ENCODE measurements at places on chromosomes 2 and 18.

DNA sequence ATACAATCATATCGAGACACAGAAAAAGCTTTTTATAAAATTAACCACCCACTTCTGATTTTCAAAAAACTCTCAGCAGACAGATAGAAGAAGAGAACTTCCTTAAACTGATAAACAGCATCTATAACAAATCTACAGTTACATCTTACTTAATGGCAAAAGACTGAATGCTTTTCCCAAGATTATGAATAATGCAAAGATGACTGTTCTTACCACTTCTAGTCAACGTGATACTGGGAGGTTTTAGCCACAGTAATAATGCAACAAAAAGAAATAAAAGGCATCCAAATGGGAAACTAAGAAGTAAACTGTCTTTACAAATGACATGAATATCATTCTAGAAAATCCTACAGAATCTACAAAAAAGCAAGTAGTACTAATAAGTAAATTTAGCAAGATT lies 58.0 kb upstream of the TMEM247 start:
- DNase-seq = no peak

- no peak for DNase-seq
Measured at GRCh38 chr2:175383286-175383685, 201.8 kb upstream of the ATP5MC3 start.

- DNase-seq = no peak
Measured at GRCh38 chr2:105278654-105279053, 37.1 kb downstream of the GPR45 start.

DNA sequence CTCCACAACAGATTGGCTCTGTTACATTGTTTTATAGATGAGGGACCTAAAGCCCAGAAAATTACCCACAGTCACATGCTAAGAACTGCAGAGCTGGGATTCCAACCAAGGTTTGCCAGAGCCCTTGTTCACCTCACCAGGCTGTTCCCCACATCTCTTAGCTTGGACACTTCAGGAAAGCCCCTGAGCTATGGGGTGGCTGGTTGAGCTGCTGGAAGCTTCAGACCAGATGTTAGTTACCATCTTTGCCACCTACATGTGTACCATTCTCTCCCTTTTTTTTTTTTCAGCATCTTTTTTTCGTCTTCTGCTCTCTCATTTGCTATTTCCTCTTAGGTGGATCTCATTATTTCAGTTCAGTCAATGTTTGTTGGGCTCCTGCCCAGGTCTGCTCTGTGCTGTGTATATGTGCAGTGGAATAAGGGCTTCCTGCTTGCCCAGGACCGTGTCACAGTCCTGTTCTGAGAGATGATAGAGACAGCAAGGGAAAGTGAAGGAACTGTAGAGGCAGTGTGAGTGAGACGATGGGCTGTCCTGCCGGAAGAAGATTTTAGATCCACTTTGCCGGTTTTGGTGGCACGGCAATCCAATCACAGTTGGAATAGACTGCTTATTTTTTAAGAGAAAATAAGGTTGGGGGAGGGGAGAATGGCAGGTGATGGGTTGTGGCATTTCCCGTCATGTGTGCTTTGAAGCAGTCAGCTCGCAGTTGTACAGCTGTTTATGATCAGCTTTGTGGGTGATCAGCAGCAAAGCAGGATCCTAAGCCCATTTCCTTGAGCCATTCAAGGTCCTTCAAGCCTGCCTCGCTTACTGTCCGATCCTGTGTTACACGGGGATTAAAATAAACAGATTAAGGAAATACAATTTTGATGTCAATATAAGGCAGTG lies 152.6 kb downstream of the RTN4 start:
- DNase-seq = no peak

DNA sequence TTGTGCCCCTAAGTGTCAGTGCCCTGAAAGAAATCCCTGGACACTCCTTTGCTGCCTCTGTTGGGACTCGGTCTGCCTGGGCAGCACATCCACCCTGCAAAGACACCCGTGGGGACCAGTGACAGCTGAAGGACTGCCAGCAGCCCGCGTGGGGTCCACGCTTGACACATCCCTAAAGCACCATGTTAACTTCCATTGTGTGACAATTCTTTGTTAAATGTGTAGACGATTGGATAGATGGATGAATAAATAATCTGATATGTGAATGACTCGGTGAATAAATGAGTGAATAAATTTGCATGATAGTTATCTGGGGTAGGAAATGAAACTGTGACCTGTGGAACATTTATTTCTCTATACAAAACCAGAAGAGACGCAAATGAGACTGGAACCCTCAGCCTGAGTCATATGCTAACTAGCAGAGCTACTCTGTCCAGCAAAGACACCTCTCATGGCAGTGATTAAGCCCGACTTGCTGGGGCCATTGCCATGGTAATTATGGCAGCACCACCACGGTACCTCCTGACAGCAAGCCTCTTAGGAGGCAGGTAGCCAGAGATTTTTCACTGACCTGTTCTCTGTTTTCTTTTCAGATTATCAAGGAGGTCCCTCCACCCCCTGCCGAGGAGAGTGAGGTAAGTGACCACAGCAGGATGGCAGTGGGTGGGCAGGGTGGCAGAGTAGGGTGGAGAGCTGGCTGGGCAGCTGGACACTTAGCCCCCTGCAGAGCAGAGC lies 156.8 kb downstream of the ANTXR1 start:
- DNase-seq = no peak

DNA sequence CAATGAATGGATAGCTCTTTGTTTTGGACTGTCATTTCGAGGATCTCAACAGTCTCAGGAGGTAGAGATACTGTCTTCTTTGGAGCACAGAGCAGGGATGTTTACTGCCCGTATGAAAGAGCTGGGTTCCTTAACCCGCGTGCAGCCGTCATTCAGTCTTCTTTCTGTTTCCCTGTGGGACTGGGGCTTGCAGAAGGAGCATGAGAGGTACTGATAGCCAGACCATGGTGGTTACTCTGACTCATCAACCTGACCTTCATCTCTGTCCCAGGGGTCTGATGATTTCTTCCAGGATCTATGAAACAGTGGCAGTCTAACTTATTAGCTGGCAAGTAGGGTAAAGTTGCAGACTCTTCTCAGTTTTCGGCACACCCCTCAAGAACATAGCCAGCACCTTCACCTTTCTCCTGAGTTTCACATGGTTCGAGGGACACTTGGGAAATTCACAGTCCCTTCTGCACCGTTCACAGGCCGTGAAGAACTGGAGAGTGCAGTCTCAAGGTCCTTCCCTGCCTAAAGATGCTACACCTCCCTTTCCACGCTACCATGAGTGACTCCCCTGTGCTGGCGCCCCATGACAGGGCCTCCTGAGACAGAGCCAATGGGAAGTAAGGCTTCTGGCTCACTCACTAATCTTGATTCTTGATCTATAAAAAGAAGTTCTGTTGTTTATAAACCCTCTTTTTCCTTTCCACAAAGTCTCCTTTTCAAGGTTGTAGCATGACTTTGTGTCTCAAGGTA lies 226.2 kb downstream of the MC4R start:
- no peak for DNase-seq

DNA sequence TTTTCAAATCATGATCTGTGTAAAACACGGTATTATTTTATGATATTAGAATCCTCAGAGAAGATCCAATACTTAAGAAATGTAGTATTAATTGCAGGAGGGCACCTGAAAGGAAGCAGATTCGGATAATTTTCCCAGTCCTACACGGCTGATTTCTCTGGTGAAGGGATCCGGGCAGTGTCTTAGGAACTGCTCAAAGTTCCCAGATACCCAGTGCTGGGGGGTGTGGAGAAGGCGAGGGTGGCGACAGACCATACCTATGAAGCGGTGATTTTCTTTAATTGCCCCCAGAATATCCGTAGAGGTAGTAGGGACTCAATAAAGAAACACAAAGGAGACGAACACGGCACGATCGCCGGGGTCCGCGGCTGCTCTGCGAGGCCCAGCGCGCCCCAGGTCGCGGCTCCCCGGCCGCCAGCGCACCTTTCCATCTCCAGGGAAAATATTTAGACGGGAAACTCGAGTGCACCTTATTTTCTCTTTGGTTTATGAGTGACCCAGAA lies 1.4 kb upstream of the SOX11 start:
- DNase-seq = no peak

GRCh38 chr2:223604231-223604630 lies 2.1 kb upstream of the SCG2 start:
- no peak for DNase-seq

- DNase-seq = no peak
Measured at GRCh38 chr18:13989199-13989598, 73.9 kb upstream of the MC2R start.

- no peak for DNase-seq
Measured at GRCh38 chr18:8911408-8912340, 190.8 kb upstream of the NDUFV2 start.

DNA sequence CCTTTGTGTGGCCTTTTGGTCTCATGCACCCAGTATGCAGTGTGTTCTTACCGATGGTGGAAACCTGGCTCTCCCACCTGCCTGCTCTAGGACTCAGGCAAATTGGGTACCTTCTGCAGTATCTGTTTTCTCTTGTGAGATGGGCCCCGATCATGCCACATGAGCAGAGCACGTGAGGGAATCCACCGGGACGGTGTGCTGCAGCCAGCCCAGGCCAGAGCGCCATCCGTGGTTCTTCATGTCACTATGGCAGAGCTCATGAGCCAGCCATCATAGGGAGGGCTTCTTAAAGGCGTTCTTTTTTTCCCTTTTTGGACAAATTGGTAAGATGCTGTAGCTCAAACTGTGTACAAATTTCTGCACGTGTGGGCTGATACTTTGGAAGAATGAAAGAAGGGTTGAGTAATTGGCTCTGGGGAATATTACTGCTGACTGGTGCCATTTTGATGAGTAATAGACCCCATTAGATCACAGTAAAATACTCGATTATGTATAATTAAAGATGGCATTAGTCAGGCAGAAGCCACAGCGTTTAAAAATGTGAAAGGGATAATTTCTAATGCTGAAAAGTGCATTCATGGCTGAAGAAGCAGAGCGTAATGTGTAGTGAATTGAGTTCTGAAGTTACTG lies 19.2 kb downstream of the SH3RF3 start:
- no peak for DNase-seq

GRCh38 chr2:100321866-100322820 lies at the start of gene LONRF2:
Gene LONRF2 (minus strand): TSS chr2:100322501. CDS start chr2:100322093, 408 bp downstream.
- DNase-seq = no peak

- no peak for DNase-seq
Measured at GRCh38 chr18:50924372-50924771, 43.5 kb upstream of the ELAC1 start.

- DNase-seq = no peak
Measured at GRCh38 chr2:126241411-126241810, 414.5 kb upstream of the GYPC start.

DNA sequence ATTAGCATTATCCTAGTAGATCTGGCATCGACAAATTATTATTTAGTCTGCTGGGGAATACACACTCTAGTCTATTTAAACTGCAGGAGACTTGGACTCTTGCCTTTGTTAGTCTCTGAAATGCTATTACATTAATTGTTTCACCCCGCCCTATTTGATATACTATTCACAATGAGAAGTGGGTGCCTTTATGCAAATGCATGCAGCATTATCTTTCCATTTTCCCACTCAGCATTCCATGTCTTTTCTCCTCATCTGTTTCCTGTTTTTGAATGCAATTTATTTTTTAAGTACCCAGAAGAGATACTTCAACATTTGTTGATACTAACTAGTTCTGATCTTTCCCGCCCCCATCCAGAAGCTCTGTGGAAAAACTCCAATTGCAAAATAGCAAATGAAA lies 395.3 kb upstream of the NXPH2 start:
- DNase-seq = no peak

DNA sequence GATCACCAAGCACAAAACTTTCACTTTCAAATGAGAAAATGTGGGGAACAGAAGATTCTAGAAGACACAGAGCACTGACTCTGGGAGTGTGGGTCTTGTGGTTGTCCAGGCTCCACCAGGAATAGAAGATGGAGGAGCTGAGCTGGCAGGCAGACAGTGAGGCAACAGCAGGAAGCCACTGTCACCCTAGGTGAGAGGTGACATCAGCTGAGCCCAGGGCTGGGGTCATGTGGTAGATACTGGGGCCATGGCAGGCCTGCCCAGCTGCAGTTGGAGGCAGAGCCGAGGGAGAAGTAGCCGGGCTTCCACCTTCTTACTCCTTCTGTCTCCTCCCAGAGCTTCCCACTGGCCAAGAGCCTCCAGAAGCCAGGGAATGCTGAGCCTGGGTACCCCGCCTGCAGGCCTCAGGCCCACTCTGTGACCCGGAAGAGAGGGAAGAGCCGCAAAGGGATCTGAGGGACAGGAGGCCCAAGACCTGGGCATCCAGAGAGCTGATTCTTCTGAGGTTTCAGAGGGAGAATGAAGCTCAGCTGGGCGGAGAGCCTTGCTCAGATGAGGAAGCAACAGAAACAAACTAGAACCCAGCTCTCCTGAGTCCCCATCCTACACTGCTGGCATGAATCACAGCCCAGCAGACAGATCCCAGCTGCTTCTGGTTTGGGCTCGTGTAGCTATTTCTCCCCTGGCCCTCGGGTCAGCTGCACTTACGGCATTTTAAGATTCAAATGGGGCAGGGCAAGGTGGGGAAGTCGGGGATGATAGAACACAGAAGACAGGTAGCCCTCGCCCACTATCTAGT lies 39.8 kb upstream of the ASAP2 start:
- no peak for DNase-seq

- DNase-seq = no peak
Measured at GRCh38 chr2:144521686-144522085, 1.8 kb upstream of the ZEB2 start.

DNA sequence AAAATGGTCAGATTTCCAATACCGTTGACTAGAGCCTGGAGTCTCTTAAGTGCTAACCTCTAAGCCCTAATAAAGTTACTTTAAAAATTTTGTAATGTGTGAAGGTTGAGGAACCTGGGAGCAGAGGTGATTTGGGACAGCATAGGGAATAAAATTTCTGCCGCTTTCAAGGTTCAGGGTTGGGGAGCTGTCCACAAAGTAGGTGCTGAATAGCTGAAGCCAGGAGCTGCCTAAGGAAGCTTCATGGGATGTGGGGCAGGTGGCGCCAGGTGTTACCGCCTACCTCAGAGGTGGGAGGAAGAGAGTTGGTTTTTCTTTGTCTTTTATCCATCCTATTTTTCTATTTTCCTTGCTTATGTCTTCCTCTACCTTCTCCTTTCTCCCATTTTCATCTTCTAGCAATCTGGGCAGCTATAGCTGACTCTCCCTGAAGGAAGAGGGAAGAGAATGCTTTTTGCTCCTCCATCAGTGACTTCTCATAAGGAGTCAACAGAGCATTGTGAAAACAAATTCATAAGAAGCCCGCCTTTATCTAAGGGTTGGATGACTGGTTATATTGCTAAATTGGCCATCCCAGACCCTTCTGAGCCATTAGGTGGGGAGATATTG lies 178.7 kb downstream of the CLIP4 start:
- DNase-seq = no peak

DNA sequence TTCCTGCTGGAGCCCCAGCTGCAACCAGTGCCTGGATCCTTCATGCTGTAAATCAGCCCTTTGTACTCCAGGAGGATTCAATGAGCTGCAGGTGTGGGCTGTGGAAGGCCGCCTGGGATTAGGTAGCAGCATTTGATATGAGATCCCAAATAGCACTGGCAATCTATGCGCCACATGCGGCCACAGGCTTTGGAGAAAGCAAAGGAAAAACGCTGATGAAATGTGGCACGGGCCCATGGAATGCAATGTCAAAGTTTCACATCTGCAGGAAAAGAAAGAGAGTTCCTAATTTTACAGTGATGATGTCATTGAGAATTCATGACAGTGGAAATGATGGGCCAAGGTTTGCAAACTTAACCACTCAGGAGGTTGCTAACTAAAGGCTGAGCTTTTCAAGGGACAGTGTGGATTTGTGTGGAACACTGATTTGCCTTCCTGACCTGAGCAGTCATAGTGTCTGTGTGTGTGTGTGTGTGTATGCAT lies 216.4 kb upstream of the OSR1 start:
- no peak for DNase-seq

Data from T-helper 22 cell (primary cell).